ENCODE measurements at places on chromosomes 16 and 17.

- no peak for DNase-seq
Measured at GRCh38 chr16:54512467-54512995, 225.9 kb upstream of the IRX3 start.

DNA sequence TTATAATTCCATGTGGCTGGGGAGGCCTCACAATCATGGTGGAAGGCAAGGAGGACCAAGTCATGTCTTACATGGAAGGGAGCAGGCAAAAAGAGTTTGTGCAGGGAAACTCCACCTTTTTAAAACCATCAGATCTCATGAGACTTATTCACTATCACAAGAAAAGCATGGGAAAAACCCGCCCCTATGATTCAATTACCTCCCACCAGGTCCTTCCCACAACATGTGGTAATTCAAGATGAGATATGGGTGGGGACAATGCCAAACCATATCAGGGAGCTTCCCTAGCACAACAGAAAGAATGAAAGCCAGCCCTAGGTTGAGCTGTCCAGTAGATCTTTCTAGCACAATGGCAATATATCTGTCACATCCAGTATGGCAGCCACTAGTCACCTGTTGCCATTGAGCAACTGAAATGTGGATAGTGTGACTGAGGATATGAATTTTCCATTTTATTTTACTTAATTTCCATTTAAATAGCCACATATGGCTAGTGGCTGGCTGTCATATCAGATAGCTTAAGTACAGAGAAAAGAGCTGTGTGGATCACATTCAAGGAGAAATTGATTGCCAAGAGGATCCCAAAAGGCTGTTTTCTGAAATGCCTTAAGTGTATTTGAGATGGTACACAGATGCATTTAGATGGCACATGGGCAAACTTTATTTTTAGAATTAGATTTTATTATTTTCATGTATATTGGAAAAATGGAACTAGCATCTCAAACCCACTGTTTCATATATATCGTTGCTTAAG, 273.0 kb downstream of the GRIN2A start:
- no peak for DNase-seq

GRCh38 chr17:77329741-77330531, 189.2 kb downstream of the SEC14L1 start:
- DNase-seq = no peak

DNA sequence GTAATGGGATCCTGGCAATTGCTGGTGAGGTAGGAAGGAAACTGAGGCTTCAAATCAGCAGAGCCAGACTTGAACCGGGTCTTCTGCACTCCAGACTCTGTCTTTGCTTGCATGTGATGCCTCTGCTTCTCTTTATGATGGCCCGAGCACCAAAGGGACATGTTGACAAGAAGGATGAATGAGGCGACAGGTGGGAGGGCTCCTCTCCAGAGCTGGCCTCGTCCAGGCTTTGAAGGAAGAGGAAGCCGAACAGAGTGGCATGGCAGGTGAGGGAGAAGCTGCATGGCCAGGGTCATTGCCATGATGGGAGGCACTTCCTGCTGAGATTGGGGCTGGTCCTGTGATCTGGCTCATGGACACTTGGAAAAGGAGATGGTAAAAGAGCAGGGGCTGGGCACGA, 40.8 kb downstream of the AKAP1 start:
- no peak for DNase-seq

GRCh38 chr17:36027761-36028160, 10.0 kb upstream of the CCL23 start:
- DNase-seq = no peak

DNA sequence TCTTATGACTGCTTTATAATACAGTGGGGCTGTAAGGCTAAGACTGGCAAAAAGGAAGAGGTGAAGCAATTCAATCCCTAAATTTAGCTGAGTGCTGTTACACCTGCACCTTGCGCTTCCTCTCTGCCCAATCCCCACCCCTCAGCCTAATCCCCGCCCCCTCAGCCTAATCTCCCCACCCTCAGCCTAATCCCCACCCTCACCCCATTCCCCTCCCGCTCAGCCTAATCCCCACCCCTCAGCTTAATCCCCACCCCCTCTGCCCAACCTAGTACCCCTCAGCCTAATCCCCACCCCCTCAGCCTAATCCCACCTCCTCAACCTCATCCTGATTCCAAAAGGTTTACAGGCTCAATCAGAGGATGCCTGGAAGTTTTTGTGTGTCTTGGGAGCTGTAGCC, 155.5 kb downstream of the PMP22 start:
- DNase-seq = no peak

- no peak for DNase-seq
Measured at GRCh38 chr16:74474416-74474815, 53.1 kb upstream of the CLEC18B start.

- no peak for DNase-seq
Measured at GRCh38 chr17:74544991-74545842, 698 bp downstream of the CD300C start.

DNA sequence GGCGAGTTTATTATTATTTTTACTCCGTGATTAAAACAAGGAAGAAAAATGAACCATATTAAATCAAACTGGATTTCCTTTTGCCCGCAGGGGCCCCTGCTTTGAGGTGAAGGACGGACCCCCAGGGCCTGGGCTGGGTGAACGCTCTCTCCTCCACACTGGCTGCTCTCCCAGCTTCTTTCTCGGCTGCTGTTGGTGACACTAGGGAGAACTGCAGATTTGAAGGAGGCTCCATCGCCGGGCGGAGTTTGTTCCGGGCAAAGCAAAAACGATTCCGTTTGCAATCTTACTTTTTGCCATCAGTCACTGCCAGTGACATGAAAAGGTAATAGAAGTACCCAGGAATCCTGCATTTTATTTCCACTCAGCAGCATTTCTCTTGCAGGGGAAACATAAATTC, 221.6 kb upstream of the SDK2 start:
- DNase-seq = no peak
